ENCODE measurements at places on chromosomes 6 and 20. TPM values are rescaled to one million over a fixed set of nuclear protein-coding genes. Genes with fewer than 3 reads are reported as not detected.

GRCh38 chr20:50138479-50139393, 14.8 kb downstream of the PEDS1 start:
- DNase-seq: no peak

DNA sequence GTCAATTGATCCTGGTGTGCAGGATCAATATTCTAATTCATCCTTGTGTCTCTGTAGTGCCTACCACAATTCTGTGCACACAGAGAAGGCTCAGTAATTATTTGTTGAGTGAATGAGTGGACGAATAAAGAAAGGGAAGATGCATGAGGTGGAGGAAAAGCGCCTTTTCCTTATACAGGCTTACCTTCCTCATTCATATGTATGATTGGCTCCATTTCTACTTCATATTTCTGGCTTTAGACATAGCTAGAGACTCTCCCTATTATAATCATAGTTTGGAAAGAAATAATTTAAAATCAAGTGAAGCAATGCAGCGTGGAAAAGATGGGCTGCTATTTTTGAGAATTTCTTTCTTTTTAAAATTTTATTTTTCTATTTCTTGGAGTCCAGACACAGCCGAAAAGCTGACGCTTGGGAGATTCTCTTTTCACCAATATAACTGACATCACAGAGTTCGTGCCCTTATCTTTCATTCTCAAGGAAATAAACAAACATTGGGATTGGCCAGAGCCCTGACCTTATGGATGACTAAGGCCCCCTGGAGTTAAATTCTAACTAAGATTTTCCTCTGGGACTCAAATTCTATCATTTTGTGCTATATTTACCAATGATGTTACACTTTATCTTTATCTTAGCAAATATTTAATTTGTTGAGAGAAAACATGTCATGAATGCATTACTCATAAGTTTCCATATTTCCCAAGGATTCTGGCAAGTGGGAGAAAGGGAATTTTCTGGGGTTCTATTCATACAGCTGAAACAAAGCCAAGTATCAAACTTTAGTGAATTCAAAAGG, 48.1 kb downstream of the PRL start:
- no peak for DNase-seq

- DNase-seq: no peak
Measured at GRCh38 chr6:157982102-157982562, 469 bp downstream of the SYNJ2 start.

DNA sequence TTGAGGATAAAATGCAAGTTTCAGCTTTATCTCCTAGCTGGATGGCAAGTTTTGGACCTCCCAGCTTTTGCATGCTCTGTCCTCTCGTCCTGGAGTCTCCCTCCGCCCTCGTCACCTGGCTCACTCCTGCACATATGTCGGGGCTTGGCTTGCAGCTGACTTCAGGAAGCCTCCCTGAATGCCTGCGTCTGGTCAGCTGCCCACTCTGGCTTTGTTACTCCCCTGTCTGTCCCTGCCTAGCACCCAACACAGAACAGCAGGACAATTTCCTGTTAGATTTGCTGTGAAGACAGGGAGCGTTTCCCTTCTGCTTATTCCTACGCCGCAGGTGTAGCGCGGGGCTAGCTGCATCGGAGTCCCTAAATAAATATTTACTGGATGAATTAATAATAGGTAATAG, 5.4 kb downstream of the JPH2 start:
- no peak for DNase-seq

EPHA7 gene
- total RNA-seq: not detected

DNA sequence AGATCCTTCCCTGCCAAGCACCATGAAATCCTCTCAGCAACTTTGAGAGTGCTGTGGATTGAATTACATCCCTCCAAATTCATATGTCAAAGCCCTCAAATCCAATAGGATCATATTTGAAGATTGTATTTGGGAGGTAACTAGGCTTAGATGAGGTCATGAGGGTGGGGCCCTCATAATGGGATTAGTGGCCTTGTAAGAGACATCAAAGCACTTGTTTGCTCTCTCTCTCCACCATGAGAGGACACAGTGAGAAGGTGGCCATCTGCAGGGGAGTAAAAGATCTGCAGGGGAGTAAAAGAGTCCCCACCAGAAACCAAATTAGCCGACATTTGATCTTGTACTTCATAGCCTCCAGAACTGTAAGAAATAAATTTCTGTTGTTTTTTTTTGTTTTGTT, 298.2 kb downstream of the SAMD5 start:
- DNase-seq: no peak

GRCh38 chr20:47784599-47785310, 526 bp downstream of the SULF2 start:
- DNase-seq: no peak

DNA sequence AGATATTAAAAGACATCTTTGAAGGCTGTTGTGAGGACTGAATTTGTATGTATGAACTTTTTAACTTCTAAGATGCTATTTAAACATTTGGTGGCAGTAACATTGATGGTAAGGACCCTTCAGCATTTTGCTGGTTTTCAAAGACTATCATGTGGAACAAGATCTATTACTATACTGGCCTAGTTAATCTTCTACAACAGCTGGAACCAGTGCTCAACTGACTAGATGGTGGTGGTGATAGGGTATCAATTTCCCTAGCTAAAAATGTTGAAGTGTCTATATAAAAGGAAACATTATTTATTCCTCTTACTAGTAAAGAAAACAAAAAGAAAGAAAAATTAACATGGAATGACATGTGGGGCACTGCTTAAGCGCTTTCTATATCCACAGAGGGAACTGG, 195.7 kb downstream of the TASP1 start:
- no peak for DNase-seq

DNA sequence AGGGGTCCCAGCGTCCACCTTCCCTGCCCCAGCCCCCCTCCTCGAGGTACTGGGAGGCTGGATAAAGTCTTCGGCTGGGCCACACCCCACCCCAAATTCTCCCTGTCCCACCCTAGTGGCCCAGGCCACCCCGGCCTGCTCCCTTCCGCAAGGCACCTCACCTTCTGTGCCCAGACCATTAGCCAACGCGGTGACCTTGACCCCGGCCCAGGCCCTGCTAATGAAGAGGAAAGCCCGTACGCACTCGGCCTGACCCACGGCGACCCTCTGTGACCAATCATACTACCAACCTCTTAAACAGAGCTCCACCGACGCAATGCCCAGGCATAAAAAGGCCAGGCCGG, 182 bp upstream of the OXT start:
- DNase-seq: no peak

DNA sequence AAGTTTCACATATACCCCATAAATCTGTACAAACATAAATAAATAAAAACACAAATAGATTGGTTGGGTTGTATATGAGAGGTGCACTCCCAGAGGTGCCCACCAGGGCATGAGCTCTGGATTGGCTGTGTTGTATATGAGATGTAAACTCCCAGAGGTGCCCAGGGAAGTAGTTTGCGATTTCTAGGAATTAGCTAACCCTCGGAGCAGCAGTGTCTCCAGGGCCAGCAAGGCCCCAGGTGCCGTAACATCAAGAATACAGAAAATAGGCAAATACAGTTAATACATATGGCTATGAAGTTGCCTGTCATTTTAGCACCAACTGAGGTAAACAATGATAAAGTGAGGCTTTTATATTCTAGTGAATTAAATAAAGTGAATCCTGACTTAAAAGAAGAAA, 5.4 kb upstream of the GINM1 start:
- DNase-seq: no peak

- peak; percentile 77 for DNase-seq
Measured at GRCh38 chr6:36302227-36302976, 32.5 kb downstream of the PNPLA1 start.

BTN1A1 gene
- total RNA-seq: 1.1 TPM

GGTLC1 gene
- not detected for total RNA-seq

CFB gene
- total RNA-seq: 0.44 TPM

GRCh38 chr6:8914700-8915099, 479.4 kb upstream of the SLC35B3 start:
- DNase-seq: no peak

GFRAL gene
- not detected for total RNA-seq

SLC23A2 gene
- total RNA-seq: 51.7 TPM

DNA sequence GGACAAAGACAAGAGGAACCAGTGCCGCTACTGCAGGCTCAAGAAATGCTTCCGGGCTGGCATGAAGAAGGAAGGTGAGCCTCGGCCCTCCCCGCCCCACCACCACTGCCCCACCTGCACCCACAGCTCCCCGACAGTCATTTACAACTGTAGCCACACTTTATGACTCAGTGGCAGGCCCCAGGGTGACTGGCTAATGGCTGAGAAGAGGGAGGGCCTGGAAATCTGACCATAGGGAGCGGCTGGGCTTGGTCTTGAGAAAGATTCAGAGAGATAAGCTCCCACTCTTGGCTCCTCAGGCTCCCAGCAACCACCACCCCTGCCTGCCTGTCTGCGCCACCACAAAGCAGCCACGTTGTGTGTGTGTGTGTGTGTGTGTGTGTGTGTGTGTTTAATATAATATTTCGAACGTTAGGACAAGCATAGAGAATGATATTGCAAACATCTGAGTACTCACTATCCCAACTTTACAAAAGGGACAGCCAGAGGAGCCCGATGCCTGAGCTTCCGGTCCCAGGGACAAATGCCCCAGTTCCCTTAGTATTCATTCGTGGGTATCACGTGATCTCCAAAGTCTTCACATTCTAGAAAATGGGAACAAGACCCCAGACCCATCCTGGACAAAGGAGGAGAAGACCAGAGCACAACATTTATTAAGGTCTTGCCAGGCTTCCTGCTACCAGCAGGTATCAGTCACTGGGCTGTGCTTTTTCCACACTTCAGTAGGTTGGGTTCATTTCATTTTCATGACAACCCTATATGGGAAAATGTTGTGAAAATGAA, 52.1 kb downstream of the HNF4A start:
- no peak for DNase-seq

TUBE1 gene
- 6.2 TPM for total RNA-seq

DNA sequence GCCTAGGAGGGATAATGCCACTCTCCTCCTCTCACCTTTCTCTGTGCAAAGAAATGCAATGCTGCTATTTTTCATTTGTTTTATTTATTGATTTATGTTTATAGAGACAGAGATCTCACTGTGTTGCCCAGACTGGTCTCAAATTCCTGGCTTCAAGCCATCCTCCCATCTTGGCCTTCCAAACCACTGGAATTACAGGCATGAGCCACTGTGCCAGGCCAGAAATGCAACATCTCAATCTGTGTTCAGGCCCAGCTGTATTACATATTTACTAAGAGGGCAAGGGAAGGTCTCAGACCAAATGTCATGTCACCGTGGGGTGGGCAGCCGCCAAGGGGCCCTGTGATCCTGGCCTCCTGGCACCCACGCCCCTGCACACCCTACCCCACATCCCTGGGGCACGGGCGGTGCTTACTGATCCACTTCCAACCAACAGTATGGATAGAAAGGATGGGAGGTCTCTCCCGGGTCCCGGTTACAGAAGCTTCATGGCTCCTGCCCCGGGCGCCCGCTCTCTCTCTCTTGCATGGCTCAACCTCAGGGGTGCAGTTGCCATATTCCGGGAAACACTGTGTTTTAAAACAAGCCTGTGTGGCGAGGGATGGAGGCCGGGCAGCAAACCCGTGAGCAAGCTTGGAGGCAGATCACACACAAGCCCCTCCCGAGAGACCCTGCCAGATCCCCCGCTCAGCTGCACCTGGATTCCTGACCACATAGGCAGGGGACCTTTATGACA, 111.8 kb downstream of the AGPAT4 start:
- DNase-seq: no peak

GRCh38 chr20:31709939-31710338, 12.7 kb downstream of the BCL2L1 start:
- no peak for DNase-seq
